ENCODE measurements at places on chromosomes 13 and 19. TPM values are rescaled to one million over a fixed set of nuclear protein-coding genes. Genes with fewer than 3 reads are reported as not detected.

The PALM3 gene
- 15.5 TPM for polyA plus RNA-seq

The LRRC25 gene
- polyA plus RNA-seq = 1.9 TPM

The C19orf73 gene
- polyA plus RNA-seq = 0.23 TPM

The MAG gene
- polyA plus RNA-seq = 1.3 TPM

The FPR3 gene
- 1.3 TPM for polyA plus RNA-seq

The LILRB4 gene
- 0.56 TPM for polyA plus RNA-seq

The CD37 gene
- 55.3 TPM for polyA plus RNA-seq
